Mucosa of descending colon (tissue), 3 donors: ENCODE measurements at places on chromosomes 1 and 21. TPM values are rescaled to one million over a fixed set of nuclear protein-coding genes. Genes with fewer than 3 reads are reported as not detected.

Gene AMY1A
- total RNA-seq: not detected

Gene GBP6
- total RNA-seq: not detected

Gene TARS2
- 20.2 TPM for total RNA-seq

Gene S100PBP
- total RNA-seq: 23.7 TPM

Gene TTC24
- total RNA-seq: 0.43 TPM

Gene FLG
- total RNA-seq: not detected

Gene ALDH4A1
- total RNA-seq: 2.7 TPM

Gene GCSAML
- total RNA-seq: 0.32 TPM

Gene PLPPR4
- 0.17 TPM for total RNA-seq

Gene PDC
- not detected for total RNA-seq

Gene OLIG2
- not detected for total RNA-seq

Gene C2CD4D
- 1.0 TPM for total RNA-seq

Gene CLDN17
- total RNA-seq: not detected

Gene FYB2
- total RNA-seq: 0.90 TPM

Gene SERINC2
- 225 TPM for total RNA-seq

Gene RHEX
- total RNA-seq: 3.9 TPM

Gene GJA8
- not detected for total RNA-seq

Gene ANKRD35
- total RNA-seq: 0.26 TPM

Gene CHIA
- total RNA-seq: not detected

Gene DSCAM
- not detected for total RNA-seq

Gene BRDT
- total RNA-seq: not detected

Gene TNFRSF8
- total RNA-seq: 0.51 TPM

Gene RHOC
- 485 TPM for total RNA-seq

Gene OLFML2B
- 1.4 TPM for total RNA-seq

Gene USH2A
- total RNA-seq: 0.17 TPM

Gene FNDC10
- 3.1 TPM for total RNA-seq

Gene ADGRL4
- total RNA-seq: 4.6 TPM

Gene CFAP141
- not detected for total RNA-seq

Gene NPL
- total RNA-seq: 12.5 TPM

Gene SH3BGR
- total RNA-seq: 19.7 TPM
